ENCODE measurements at places on chromosomes 6 and 20. TPM values are rescaled to one million over a fixed set of nuclear protein-coding genes. Genes with fewer than 3 reads are reported as not detected.

Gene PAK1IP1
- total RNA-seq: 9.0 TPM

Gene SAMD10
- 3.8 TPM for total RNA-seq

Gene SLC52A3
- total RNA-seq: 3.6 TPM

Gene RANBP9
- total RNA-seq: 27.3 TPM

Gene MEI4
- total RNA-seq: 0.84 TPM

Gene CEP43
- 8.9 TPM for total RNA-seq

Gene LRP11
- total RNA-seq: 15.5 TPM

Gene SCRT2
- not detected for total RNA-seq

Gene PKIG
- total RNA-seq: 182 TPM

Gene BCAS1
- total RNA-seq: not detected

Gene SLA2
- total RNA-seq: 0.56 TPM

Gene NQO2
- 46.2 TPM for total RNA-seq

Gene TCF15
- total RNA-seq: 7.3 TPM

DNA sequence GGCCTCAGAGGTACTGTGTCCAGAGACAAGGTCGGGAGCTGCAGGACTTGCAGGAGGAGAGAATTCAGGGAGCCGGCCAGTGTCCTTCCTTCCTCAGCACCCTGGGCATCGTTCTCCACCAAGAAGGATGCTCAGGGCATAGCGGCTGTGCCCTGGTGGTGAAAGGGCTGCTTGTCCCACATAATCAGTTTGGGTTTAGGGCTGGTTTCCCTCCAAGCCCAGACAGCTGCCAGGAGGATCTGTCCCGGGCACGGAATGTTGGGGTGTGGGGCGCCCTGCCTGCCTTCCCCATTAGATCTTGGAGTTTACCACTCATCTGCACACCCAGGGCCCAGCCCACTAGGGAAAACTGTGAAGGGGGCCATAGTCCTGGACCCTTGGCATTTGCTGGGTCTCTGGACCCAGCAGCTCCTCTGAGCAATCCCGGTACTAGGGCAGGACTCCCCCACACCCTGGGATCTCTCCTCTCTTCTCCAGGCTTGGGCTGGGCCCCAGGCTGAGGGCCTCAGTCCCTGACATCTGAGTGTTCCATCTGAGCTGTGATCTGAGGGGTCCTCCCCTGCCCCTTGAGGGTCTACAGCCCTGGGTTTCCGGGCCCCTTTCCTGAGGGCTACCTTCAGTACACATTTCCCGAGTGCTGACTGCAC is 18.6 kb upstream of the SPDEF start:
- DNase-seq: no peak

DNA sequence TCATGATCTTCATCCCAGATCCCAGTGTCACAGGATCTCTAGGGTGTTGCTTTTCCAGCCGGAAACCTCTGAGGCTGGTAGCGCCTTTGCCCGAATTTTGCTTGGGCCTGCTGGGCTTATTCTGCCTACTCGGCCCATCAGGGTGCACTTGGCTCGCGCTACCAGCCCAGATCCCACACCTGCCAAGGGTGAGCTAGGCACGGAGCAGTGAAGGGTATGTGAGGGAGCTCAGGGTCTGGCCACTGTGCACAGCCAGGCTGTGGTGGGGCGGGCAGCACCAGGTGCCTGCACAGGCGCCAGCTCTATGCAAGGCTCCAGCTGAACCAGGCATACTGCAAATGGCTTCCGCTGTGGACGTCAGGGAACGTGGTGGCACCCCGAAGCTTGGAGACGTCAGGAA is 693.4 kb upstream of the FLRT3 start:
- DNase-seq: no peak

DNA sequence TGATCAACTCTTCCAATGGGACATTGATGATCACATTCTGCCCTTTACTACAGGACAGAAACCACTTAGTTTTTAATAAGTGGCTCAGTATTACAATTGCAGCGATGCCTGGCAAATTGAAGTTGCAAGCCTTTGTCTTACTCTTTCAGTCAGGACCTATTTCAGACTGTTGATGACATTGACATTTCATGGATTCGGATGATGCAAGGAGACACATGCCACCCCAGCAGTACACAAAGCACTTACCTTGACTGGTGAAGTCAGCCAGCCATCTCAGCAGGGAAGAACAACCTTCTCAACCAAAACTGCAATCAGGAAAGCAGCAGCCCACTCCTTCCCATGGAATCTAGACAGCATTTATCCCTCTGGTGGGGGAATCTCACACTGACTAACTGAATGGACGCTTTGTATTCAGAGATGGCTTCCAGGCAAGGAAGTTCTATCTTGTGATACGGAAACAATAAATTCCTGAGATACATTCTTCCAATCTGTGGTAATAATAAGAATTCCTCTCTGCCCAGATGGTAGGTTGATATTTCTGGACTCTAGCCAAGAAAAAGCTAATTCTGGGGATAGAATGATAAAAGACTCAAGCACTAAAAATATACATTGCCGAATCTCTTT is 24.8 kb downstream of the NFYA start:
- no peak for DNase-seq

- DNase-seq: no peak
Measured at GRCh38 chr6:52953911-52954839, 40.9 kb downstream of the GSTA4 start.

DNA sequence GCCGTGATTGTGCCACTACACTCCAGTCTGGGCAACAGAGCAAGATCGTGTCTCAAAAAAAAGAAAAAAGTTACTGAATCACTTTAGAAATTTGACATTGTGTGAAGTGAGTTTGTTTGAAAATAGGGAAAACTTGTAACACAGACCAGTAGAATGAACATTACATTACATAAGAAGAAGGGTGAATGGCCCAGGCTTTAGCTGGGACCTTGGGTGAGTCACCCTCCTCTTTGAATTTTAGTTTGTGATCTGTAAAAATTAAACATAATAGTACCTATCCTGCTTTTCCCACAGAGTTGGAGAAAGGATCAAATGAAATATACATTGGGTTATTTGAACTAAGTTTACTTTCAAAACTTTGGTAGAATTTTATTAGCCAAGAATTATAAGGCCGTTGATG is 56.3 kb downstream of the KCNS1 start:
- no peak for DNase-seq

DNA sequence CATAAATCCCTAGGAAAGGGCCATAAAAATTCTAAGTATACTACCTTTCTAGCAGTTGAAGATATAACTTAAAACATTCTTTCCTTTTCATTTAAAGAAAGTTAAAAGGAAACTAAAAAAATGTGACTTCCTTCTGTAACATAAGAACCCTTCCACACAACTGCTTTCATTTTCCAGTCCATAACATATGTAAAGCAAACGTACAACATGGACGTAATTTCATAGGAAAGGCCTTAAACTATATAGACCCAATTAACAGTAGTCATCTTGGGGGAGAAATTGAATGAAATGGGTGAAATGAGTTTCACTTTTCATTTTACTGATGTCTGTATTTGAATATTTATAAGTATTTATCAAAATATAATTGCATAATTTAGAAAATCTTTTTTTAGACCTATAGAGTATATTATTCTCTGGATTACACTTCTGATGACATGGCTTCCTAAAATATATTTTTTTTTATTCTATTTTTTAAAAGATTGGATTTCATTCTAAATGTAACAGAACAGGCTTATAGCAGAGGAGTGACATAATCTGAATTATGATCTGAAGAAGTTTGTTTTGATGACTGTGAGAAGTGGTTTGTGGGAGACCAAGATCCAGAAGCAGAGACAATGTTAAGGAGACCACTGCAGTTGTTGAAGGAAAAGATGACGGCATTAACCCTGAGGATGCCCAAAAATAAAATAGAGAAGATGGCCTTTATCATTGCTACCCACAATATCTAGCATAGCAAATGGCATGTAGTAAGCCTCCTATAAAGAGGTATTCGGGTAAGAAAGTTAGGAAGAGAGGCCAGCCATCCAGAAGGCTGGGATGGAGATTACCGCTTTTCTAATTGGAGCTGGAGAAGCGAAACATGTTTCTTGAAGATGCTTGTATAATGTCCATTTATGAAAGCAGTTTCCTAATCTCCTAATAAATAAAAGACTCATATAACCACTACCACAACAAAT is 260.4 kb downstream of the PTPRK start:
- DNase-seq: no peak

DNA sequence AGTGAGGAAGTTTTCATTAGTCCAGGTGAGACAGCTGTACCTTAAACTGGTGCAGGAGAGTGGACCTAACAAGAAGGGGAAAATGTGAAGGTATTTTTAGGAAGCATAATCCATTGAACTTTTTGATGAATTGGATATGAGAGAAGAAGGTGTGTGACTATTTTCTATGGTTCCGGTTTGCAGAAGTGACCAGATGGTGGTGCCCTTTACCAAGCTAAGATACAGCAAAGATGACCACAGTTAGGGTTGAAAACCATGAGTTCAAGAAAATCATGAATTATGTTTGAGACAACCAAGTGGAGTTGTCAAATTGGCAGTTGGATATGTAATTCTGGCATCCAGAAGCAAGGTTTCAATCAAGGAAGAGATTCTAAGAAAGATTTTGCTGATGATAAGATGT is 61.9 kb upstream of the NRSN1 start:
- no peak for DNase-seq

GRCh38 chr20:32165836-32166545 is 41.6 kb downstream of the PLAGL2 start:
- no peak for DNase-seq

- DNase-seq: no peak
Measured at GRCh38 chr20:2754424-2754823, 46.0 kb downstream of the CPXM1 start.

DNA sequence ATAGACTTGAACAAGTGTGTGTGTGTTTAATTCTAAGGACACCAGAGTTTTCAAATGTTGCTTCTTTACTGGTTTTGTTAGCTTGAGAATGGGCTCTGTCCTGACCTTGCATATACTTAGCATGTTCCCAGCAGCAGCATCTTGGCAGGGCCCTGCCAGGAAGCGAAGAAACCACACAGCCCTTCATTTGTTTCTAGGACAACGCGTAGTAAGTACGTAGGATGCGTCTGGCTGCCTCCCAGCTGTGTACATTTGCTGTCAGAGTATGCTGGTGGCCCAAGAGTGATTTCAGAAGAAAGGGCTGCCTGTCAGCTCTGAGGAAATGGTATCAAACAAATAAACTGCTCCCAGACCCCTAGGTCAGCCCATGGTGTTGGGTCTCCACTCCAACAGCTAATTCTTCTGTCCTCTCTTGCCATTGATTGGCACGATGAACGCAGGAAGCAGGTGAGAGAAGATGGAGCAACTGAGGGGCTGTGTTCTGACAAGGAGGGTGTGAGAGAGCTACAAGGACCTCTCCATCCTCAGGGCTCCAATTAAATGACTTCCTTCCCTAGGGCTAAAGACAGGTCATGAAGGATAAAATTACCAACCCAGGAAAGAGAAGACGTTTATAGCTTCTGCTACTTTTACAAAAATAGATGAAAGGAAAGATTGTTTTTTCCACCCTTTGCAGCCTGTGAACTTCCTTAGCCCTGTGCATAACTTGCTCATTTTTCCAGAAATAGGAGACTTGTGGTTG is 55.9 kb upstream of the HDDC2 start:
- no peak for DNase-seq

GRCh38 chr6:10413262-10413849 is 1.5 kb downstream of the TFAP2A start:
- peak; percentile 13 for DNase-seq

GRCh38 chr6:149168968-149169367 is 148.5 kb upstream of the TAB2 start:
- DNase-seq: no peak

- peak; percentile 33 for DNase-seq
Measured at GRCh38 chr20:41734506-41734945, 116.3 kb upstream of the CHD6 start.

DNA sequence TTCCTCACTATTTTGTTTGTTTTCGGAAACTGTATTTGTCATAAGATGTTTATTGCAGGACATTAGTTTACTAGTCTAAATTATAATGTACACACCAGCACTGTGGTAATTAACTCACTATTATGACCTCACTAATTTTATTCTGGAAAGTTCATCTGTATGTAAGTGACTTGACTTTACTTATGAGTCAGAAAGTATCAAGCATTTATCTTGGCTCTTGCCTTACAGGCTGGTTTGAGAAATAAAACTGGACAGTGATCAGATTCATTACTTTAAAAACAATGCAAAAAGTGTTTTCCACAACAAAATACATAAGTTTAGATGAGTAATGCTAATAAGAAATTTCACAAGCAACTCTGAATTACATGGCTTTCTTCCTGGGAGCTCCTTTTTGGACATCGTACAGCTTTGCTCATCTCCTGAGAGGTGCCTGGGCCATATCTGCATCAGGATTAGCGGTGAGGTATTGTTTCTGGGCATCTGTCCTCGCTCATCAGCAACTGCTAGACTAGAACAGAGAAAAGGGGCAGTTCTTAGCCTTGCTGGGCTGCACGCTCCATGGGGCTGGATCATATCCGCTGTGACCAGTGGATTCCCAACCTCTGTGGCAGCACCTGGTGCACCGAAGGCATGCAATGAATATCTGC is 179.8 kb downstream of the SOD2 start:
- DNase-seq: no peak

GRCh38 chr6:31697555-31697954 is 5.6 kb downstream of the ABHD16A start:
- DNase-seq: no peak

DNA sequence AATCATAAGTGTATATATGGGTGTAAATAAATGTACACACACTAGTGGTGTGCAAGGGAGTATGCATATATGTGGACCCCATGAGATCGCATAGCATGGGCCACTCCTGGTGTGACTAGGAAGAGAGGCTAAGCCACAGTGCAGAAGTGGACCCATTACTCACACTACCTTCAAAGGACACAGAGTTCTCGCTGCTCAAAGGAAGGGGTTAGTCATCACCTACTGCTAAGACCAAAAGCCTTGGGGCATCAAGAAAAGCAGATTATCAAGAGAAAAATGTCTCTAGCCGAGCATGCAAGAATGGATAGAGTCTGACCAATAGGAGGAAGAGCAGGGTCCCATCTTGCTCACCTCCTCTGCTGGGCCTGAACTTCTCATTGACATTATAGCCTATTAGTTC is 195.5 kb downstream of the MAFB start:
- DNase-seq: no peak

DNA sequence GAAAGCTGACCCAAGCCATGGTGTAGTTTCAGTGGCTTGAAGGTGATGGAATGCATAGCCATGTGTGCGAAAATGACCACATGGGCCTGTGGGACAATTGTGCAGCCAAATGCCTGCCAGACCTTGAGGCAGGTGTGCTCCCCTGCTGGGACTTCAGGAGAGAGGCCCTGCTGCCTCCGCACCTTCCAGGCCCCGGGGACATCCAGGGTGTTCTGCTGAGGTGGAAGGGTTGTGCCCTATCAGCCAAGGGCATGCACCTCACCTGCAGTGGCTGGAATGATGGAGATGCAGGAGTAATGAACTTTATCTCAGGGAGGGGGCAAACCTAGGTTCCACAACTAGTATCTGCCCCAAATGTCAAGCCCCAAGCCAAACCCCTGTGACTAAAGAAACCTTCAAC is 44.0 kb downstream of the PRND start:
- DNase-seq: no peak

GRCh38 chr6:85459224-85459901 is 9.5 kb downstream of the NT5E start:
- DNase-seq: no peak

DNA sequence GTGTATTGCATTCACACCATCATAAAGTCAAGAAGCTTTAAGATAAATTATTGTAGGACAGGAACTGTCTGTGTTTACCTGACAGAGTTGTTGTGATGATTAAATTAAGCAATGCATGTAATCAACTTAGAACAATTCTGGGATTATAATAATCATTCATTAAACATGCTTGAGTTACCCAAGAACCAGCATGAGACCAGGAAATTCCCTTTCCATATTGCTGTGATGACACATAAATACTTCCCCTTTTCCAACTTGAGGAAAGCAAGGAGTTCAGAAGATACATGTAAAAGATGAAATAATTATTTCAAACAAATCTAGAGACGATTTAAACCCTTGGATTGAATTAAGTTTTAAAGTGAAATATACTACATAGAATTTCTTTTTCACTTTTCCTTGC is 404.4 kb downstream of the GJA1 start:
- no peak for DNase-seq
